Hematopoietic multipotent progenitor cell treated with erythropoietin and hydrocortisone succinate and interleukin-3 and kit ligand, for 8 days (in vitro differentiated cells): ENCODE measurements at places on chromosomes 1 and 21.

DNA sequence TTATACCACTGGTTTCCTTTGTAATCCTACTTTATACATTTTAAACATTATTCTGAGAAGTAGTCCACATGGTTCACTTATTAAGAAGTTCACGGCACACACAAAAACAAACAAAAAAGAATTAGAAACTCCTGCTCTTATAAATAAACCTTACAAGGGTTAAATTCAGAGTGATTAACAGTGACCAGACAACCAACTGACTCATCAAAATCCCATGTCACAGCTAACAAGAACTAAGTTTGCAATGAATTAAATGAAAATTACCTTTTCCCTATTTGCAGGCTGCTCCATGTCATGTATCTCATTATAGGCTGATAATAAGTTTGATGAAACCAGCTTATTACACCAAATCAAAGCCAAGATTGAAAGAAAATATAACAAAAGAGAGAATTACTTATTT lies 77.5 kb downstream of the PUM1 start:
- no peak for DNase-seq

GRCh38 chr21:34037009-34037795 lies 36.2 kb upstream of the MRPS6 start:
- no peak for DNase-seq

DNA sequence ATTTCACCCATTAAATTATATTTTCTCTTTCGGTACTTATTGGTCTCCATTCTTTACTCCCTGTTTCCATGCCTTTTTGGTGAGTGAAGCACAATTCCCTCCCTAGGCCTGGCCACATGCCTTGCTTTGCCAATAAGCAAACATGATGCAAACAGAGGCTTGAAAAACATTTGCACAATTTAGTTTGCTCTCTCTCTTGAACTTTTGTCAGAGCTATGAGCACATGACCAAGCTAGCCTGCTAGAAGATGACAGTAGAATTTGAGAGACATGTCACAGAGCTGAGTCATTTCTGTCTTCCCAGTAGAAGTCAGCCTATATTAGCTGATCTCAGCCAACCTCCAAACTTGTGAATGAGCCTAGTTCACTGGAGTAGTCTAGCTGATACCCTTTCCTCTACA lies 24.6 kb downstream of the ANGPTL3 start:
- DNase-seq: peak; percentile 25

DNA sequence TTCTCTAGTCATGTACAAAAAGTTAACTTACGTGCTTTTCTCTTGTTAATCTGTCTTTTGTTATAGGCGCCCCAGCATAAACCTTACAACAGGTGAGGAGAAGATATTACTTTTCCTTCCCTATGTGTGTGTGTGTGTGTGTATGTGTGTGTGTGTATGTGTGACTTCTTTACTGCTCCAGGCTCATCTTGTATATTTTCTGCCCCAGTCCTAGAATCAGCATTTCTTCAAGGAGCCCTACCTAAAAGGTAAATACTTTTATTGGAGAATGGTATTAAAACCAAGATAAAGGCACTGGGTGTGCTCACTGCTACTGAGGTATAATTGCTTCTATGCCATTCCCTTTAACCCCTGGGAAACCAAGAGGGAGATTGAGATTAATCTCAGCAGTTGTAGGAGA lies 129.8 kb downstream of the PLPPR5 start:
- DNase-seq: no peak

GRCh38 chr1:50570066-50570468 lies 146.8 kb upstream of the DMRTA2 start:
- DNase-seq: no peak

GRCh38 chr1:159132271-159132881 lies 39.0 kb upstream of the CADM3 start:
- peak; percentile 82 for DNase-seq

DNA sequence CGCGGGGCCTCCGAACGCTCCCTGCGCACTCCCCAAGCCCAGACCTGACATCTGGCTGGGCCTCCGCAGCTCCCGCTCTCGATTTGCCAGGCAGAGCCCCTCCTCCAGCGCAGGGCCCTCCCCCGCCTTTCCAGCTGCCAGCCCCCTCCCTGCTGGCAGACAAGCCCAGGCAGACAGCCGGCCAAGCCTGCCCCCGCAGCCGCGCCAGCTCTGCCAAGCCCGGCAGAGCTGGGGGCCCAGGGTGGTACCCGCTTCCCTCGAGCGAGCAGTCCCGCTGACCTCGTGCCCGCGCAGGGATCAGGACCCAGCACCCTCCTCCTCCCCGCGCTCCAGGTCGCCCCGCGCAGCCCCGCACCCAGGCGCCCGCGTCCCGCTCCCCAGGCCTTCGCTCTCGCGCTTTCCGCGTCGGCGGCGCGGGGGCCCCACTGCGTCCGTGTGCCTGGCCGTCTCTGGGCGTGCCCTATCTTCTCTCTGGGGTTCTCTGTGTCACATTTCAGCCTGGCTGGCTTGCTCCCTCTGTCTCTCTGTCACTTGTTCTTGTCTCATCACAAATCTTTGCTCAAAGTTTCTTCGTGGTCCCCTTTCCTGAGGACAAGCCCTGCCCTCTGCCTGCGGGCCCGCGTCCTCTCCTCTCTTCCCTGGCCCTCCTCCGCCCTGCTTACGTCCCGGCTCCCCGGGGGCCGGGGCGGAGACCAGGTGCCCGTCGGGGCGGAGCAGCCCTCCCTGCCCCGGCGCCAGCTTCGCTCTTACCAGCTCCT lies 580 bp downstream of the INKA2 start:
- DNase-seq: peak; percentile 70

DNA sequence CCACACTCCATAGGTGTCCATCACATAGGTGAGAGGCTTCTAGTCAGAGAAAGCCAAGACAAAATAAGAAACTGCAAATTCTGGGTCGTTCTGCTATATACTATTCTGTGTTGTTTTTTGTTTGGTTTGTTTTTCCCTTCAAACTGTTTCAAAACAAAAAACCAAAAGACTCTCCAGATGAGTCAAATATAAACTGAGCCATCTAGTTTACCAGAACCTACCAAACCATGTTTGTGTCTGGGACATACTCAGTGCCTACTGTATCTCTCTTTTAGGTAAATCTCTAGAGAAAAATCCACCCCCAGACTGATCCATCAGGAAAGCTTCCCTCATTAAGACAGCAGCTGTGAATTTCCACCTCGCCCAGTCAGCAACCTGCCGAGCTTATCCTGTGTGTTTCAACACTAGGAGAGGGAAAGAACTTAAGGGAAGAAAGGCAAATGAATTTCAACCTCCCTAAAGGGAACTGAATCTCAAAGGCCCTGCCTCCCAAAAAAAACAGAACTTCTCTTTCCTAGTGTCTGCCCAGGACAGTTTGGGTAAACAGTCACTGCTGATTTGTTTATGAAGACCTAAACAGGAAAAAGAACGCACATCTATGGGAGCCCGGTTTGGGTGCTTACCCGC lies 17.2 kb downstream of the PPT1 start:
- no peak for DNase-seq

DNA sequence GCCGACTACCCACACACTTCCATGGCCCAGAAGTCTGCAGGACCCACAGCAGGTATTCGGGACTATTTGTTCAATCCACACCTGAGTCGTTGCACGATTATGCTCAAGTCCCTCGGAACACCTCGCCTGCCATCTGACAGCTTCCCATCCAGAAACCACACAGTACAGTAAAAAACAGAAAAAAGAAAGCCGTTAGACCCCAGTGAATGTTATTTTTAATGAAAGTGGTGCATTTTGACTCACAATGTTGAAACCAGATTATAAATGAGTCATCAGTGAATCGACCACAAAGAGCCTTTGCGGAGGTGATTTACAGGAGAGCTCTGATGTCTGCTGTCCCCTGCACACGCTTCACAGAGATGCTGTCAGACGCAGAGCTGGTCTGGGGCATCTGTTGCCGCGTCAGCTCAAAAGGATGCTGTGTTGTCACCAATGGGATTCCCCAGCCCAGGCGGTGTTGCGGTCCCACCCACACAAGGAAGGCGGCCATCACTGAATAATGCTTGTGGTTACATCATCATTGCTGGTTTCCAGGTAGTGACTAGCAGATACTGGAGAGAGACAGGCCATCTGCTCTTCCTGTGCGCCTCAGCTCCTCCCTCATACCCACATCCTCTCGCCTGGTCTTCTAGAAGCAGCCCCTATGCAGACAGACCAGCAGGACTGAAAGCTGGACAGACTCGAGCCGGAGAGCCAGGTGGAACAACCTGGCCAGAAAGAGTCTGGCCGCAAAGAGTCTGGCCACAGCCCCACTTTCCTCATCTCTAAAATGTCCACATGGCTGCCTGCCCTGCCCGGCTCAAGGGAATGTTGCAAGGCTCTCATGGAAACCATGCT lies 116.8 kb downstream of the TOMM20 start:
- peak; percentile 71 for DNase-seq

GRCh38 chr1:156550346-156550745 lies 22.0 kb downstream of the IQGAP3 start:
- no peak for DNase-seq

DNA sequence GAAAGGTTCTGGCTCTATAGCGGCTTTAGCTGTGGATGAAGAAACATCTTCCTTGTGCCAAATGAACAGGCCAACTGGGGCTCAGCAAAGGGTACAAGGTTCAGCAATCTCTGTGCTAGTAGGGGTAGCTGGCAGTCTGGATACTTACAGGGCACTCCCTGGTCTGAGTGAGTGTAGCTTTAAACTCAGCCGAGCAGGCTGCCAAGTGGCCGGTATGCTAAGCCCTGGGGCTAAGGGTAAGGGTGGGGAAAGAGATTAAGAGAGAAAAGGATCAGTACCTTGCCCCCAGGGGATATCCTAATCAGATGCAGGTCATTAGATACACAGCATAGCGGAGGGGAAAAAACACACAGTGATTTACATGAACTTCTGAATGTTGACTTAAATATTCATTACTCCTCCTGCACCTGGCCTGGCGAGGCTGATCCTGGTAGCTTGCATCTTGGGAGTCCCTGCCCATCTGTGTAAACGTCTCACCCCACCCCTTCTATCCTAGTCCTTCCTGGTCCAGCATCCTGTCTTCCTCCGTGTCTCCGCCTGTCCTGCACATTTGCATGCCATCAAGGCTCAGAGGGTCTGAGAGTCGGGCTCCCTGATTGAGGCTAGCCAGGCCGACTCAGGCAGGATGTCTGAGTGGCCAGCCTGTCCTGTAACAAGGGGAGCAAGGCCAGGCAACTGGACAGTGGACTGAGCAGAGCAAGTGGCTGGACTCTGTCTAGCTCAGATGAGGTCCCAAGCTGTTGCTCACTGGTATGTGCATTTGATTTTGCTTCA lies 39.5 kb upstream of the CNTN2 start:
- no peak for DNase-seq

GRCh38 chr21:23639721-23640120 lies 1967.6 kb downstream of the MRPL39 start:
- no peak for DNase-seq

DNA sequence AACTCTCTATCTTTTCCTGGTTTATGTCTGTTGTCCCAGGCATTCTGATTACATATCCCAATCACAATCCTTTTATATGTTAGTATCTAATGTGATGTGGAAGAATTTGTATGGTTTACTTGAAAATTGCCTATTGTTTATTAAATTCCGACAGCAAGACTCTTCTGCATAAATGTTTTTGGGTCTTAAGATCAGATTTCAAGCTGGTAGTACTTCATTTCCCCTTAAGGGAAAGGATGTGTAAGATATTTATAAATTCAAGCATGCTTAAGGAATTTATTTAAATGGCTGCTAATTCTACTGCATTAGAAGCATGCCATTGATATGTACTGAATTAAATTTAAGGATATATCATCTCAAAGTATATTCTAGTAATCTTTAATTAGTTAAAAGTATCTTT lies 20.4 kb upstream of the GPR88 start:
- DNase-seq: no peak

- no peak for DNase-seq
These were observed 3.7 kb downstream of the CD1A start for GRCh38 chr1:158257888-158258287.

GRCh38 chr1:228850141-228851100 lies 115.1 kb downstream of the RHOU start:
- DNase-seq: peak; percentile 68

DNA sequence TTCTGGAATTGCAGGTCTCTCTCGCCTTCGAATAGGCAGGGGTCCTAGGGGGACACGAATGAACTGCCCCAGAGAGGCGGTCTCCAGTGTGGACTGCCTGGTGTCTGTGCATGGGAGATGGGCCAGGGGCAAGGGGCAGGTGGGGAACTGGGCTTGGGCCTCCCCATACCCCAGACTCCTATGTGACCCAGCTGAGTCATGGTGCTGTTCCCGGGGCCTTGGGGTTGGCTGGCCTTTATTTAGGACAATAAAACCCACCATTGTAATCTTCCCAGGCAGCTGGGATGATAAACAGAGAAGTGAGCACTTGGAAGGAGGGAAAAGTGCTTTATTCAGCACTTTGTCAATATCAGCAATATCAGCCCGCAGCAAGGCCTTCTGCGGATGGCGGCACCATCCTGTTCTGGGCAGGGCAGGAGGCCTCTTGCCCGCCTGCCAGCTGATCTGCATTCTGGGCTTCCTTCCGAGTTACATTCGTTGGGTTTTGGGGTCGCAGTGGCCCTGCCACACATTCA lies 209.0 kb upstream of the TMEM51 start:
- no peak for DNase-seq

DNA sequence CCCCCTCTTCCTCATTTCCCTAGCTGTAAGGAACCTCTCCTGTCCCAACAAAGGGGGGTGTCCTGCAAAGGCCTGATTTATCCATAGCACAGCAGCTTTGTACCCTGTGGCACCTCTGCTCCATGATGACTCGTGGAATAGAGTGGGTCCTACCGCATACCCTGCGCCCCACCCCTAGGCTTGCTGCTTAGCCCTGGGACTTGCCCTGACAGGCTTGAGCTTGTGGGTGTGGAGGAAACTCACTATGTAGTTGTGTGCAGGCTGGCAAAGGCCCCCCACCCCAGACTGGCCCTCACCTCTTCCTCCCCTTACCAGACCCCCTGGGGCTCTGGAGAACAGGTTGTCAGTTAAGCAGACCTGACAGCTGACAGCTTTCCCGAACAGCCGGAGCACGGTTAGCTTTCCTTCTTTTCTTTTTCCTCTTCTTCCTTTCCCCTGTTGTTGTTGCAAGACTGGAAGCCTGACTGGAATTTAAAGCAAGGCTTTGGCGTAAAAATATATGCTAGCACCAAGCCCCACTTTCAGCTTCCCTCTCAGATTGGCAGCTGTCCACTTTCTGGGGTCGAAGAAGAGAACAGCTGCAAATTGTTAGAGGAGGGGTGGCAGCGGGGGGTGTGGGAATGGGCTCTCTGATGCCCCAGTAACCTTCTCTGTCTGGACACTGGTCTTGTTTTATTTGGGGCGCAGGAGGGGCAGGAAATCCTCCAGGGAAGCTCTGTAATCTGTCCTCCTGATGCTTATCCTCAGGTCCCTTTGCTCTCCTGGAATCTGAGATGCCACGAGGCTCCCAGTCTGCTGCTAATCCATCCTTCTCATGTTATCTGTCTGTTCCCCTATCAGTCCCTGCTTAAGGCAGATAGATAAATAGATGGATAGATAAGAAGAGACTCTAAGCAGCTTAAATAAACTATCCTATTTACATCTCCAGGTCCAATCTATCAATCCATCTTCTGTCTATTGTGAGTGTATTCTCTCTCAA lies 134.6 kb downstream of the BRINP2 start:
- no peak for DNase-seq

DNA sequence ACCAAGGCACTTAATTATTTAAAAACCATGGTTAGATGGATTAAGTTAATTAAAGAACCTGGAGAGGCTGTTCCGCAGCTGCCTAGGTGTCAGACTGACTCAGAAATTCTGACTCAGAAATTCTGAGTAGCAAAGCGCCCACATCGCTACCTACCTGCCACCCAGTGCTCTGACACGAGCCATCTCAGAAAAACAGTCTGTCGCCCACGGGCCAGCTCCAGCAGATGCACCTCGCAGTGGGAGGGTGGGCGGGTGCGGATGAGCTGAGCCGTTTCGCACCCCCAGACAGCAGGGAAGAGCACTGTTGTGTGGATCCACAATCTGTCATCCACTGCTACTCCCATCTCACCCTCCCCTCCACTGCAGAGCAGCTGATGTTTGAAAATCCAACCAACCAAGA lies 13.5 kb downstream of the KCNK1 start:
- no peak for DNase-seq
